GM19239 (cell line): ENCODE measurements at places on chromosomes 4 and X.

DNA sequence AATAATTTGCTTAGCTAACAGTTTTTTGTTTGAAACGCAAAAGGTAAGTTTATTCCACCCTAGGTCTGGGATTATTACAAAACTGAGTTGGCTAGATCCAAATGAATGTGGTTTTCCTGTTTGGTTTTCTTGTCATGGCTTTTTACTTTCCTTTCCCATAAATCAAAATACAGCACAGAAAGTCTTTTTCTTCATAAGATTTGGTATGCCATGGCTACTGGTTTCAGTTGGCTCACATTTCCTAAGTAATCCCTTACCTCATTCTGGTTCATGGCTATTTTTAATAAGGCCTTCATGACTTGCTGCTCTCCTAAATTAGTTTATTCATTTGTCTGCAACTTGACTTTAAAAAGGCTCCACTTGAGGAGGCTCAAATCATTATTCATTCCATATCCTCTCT is 12.9 kb upstream of the PAK3 start:
- DNase-seq = no peak

DNA sequence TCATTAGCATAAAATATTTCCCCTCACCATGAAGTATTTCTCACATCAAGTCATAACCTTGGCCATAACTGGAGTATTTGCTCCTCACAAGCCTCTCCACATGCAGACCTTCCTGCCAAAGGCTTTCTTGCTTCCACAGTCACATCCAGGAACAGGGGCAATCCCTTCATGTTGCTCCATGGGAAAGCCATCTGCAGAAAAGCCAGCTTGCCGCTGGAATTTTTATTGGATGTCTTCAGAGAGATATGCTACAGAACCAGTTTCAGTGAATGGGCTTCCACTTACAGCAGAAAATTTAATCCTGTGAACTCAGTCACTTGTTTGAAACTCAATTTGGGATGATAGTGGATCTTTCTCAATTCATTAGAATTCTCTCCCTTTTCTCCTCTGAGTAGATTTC is 3.2 kb upstream of the CDKN2AIP start:
- DNase-seq = no peak

GRCh38 chrX:56758456-56758855 is 29.4 kb downstream of the NBDY start:
- DNase-seq = no peak

DNA sequence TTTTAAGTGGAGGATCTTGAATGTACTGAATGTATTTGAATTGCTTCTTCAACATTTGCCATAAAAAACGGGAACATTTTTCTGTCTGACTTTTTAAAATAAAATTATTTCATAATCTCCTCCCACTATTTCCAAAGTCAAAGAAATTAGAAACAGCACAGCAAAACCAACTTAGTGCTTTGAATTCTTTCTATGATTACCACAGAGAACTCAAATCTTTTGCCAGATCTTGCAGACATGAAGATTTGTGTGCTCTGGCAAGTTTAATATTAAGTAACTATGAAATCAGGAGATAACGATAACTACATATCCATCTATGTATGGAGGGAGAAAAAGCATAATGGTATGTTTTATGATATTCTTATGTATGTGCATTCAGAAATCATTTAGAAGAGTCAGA is 982.2 kb downstream of the PCDH7 start:
- no peak for DNase-seq

- DNase-seq = no peak
These were observed 89.3 kb downstream of the RLIM start for GRCh38 chrX:74525116-74525515.

DNA sequence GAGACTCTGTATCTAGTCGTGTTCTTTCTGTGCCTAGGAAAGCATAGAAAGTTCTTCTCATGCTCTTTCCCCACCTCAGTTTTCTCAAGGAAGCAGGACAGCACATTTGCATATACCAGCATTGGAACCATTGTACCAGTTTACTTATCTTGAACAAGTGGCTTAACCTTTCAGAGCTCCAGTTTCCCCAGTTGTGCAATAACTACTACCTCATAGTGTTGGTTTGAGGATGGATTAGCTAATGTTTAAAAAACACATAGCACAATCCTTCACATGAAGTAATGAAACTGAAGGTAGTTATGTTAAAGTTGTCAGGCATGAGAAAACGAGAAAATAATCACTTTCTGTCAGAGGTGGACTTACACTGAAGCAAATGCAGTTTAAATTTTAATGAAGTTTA is 92.2 kb upstream of the H2AZ1 start:
- DNase-seq = no peak

GRCh38 chr4:42460043-42460442 is 62.8 kb downstream of the SHISA3 start:
- no peak for DNase-seq

GRCh38 chr4:149933883-149934282 is 118.2 kb upstream of the IQCM start:
- DNase-seq = no peak

DNA sequence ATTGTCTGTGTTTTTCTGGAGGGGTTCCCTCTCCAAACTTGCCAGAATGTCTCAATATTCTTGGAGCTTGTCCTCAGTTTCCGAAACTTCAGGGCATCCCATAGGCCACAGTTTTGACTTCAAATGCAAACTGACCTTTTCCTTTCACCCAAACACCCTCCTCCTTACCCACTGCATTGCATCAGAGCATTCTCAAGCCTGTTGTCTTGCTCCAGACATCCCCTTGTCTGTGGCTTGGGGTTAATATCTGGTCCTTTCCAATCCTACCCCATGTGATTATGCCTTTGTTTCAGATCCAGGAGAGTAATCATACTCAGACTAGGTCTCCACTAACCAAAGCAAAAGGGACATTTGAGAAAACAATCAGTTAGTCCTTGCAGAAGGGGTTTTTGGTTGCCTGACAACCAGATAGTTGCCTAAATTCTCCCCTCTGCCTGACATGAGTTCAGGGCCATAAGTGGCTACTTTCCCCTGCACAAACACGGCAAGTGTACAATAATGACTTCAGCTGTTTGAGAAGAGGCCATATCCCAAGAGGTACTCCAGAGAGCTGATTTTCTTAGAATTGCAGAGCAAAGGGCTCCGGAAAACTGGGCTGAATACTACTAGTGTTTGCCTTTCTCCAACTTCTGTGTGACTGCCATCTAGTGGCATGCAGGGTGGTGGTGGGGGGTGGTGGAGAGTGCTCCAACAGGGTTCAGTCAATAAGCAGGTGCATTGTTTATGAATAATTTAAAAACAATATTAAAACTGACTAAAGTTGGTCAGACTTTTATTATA is 130.2 kb downstream of the CHRDL1 start:
- DNase-seq = no peak

DNA sequence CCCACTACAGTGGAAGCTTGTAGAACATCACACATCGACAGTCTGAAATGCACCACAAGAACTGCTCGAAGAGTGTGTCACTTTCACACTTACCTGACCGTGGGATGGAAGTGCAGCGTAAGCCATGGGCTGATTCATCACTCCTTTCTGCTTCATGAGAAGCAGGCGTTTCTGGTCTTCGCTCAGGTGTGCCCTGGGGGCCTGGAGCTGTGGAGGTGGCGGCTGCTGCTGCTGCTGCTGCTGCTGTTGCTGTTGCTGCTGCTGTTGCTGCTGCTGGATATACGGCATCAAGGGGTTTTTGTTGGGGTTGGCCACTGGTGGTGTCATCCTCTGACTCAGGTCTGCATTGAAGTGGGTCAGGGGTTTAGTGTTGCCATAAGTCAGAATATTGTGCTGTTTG is 223.6 kb downstream of the MGST2 start:
- no peak for DNase-seq

DNA sequence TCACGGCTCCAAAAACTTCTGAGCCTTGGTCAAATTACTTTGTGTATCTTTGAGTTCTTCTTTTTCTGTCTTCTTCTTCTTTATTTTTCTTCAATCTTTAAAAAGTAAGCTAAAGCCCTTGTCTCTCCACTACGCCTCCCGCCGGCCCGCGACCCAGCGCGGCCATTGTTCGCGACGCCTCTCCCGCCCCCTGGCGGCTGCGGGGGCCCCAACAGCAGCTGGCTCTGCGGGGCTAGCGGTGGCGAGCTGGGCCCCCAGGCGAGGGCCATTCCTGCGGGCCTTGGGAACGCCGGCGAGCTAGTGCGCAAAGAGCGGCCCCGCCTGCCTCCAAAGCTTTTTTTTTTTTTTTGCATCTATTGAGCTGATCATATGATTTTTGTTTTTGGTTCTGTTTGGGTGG is 119.1 kb downstream of the TGIF2LX start:
- no peak for DNase-seq

- no peak for DNase-seq
These were observed 394.0 kb upstream of the IGFBP7 start for GRCh38 chr4:57504139-57504538.

GRCh38 chr4:140704964-140705363 is 51.2 kb downstream of the TBC1D9 start:
- DNase-seq = no peak

- no peak for DNase-seq
These were observed 38.0 kb downstream of the HTT-AS start for GRCh38 chr4:3036131-3036952.

DNA sequence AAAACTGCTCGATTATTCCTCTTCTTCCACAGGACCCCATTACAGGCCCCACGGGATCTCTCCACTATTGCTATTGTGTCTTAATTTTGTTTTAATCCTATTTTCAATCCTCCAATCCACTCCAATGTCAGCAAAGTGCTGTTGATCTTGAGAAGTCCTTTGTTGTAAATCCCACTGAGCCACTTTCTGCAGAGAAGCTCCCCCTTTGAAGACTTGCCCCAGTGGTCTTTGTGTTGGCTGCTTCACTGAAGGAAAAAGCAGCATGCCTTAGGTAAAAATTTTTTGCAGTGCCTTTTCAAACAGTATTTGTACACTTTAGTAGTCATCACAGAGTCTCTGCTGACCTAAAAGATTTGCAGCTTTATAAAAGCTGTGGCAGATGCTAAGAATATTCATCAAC is 252.0 kb upstream of the SLC7A11 start:
- DNase-seq = no peak

GRCh38 chr4:132527817-132528216 is 621.3 kb upstream of the PCDH10 start:
- no peak for DNase-seq

- no peak for DNase-seq
These were observed 620.0 kb downstream of the ANKRD50 start for GRCh38 chr4:124092541-124092984.

DNA sequence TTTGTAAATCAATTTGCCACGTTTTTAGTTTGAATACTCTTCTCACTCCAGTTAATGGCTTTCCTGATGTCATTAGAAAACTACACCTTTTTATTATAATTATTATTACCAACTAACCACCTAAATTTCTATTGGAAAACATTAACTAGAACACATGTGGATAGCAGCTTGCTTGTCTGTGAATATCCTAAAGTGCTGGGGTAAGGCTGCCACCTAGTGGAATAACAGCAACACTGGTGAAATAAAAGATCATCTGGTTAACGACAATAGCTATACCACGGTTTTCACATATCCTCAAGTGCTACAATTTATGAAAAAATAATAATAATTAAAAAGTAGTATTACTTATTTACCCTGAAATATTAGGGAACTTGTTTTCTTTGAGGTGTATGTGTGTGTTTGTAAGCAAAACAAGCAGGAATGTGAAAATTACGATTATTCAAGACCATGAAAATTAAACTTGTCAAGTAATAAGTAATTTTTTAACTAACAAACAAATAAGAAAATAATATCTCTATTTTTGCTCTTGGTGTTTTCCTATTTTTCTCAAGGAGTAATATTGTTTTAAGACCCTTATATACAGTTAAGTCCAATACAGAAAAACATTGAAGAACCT is 130.1 kb upstream of the TECRL start:
- DNase-seq = peak; percentile 8

DNA sequence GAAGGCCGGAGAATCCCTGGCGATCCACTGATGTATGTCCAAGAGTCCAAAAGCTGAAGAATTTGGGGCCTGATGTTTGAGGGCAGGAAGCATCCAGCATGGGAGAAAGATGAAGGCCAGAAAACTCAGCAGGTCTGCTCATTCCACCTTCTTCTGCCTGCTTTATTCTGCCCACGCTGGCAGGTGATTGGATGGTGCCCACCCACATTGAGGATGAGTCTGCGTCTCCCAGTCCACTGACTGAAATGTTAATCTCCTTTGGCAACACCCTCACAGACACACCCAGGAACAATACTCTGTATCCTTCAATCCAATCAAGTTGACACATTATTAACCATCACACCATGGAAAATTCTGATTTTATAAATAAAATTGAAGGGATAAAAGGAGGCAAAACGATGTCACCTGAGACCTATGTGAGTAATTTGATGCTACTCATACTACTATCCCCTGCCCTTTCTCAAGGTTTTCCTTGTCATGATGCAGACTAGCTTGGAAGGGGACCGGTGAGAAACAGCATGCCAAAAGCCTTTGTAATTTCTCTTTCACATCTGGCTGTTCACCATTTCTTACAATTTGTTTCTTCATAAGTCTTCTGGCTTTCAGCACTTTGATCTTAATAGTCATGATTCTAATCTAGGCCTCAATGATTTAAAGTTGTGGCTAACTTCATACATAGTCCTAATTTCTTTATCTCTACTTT is 9.7 kb upstream of the PYURF start:
- no peak for DNase-seq

GRCh38 chrX:41922431-41923151 is 763 bp downstream of the CASK start:
- peak; percentile 1 for DNase-seq

DNA sequence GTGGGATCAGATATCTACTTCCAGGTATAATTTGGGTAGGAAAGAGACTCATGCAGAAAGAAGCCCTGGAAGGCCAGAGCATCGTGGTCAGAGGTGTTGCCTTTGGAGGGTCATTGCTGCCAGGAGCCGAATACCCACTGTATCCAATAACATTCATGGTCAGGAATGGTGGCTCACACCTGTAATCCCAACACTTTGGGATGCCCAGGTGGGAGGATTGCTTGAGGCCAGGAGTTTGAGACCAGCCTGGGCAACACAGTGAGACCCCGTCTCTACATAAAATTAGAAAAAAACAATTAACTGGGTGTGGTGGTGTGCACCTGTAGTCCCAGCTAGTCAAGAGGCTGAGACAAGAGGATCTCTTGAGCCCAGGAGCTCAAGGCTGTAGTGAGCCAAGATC is 10.9 kb upstream of the F11 start:
- no peak for DNase-seq

DNA sequence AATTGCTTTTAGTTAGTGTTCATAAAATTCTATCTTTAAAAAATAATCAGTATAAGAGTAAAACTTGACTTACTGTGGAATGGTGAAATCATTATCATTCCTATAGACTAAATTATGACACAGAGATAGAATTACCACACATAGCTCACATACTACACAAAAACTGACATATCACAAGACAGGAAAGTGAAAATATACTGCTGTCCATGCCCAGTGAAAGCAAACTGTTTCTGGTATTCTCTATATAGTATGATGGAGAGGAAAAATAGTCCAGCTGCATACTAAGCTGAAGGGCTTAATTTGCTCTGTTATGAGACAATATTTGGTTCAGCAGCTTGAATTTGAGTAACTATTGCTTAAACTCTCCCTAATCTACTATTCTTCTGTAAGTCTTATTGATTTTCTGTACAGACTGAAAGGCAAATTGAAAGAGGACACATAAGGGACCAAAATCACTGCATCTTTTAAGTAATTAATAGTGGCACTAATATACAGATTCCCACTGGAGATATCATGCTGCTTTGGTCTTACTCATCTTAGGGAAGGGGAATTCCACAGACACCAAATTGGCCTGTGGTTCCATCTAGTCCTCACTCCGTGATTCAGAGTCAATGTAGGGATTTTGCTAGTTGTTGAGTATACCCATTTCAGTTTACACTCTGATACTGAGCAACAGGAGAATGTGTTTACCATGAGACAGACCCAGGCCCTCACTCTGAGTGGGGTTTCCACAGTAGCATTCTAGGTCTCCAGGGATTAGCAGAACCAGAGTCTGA is 47.4 kb upstream of the AGA start:
- no peak for DNase-seq

- no peak for DNase-seq
These were observed 8.2 kb downstream of the FHIP1A start for GRCh38 chr4:151417164-151417571.
